ENCODE measurements at places on chromosomes 13 and 19.

DNA sequence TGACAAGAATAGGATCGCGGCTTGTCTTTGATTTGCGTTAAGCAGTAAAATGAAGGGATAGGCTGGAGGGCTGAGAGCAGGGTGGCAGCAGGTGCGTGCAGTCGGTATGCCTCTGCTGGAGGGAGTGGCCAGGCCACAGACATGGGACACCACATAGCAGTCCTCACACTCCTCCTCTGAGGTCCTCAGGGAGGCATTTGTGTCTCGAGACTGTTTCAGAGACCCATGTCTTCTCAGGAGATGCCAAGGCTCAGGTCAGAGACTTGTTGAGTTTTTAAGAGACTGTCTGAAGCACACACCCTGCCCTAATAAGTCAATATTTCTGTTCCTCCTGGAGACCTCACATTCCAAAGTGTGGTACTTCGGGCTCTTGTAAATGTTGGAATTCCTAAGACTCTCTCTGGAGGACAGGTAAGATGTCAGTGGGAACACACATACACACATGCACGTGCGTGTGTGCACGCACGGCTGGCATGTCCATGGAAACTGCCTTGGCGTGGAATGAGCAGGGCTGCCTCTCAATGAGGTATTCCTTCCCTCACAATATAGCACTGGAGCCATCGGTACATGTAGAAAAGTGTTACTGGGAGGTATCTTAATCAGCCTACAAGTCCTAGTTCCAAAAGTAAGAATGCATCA, 46.4 kb downstream of the COL4A2 start:
- no peak for DNase-seq

DNA sequence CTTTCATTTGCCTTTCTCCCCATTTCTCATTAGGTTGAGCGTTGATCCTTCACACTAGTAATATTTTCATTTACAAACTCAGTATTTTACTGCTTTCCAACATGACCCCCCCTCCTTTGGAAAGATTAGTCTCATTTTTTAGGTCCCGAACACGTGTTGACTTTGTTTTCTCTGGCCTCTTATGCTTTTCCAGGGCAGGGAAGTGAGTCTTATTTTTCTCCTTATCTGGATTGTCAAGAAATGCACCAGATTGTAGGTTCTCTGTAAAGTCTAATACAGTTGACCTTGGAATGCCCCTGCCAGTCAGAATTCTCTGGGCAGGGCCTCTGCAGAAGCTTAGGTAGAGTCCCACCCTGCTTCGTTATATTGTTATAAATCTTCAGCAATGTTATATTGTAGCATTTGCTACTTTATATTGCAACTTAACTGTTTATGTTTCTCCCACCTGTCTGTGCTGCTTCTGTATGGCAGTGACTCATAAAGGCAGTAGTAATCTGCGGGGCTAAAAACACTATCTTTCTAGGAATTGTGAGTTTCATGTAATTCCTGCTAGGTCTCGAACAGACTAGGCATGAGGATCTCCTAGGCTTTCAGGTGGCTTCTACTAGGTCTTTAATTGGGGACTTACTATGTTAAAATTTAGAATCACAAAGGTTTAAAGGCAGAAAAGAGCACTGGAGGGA, 2.0 kb downstream of the TDRD3 start:
- no peak for DNase-seq

GRCh38 chr13:32391101-32391619, 36.8 kb downstream of the N4BP2L1 start:
- no peak for DNase-seq

GRCh38 chr13:114080739-114081561, 51.5 kb downstream of the RASA3 start:
- DNase-seq = no peak

DNA sequence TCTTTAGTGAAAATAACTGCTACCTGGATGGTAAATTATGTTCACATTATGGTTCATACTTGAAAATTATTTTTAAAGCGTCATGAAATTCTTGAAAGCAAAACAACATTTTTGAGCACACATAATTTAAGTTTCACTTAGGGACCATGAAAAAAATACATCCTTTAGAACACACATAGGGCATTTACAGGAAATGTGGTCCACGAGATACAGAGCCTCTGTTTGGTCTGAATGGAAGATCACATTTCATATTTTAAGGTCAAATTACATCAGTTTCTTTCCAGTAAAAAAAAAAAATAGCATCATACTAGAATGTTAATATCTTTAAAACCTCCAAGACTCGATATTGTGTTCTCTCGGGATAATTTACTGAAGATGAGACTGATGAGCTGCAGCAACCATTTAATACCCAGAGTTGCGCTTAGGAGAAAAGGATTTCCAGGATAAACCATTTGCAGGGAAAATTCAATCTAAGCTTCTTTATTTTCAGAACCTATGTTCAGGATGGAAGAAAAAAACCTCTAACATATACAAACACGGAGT, 720.7 kb downstream of the DIAPH3 start:
- no peak for DNase-seq

DNA sequence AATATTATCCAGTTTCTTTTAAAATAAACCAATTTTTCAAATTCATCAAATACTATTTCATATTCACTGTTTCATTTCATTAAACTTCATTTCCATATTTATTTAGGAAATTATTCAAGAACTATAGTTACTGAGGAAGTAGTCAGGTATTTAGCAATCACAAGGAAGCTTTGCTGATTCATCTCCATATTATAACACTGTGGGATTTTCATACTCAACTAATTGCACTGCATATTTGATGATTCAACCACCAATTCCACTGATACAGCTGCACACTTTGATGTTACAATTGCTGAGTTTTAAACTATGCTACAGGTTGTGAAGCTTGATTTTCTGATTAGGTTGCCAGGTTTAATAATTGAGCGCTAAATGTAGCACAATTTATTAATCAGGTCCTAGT, 556.8 kb upstream of the SLITRK1 start:
- no peak for DNase-seq

GRCh38 chr13:75875450-75875849, 239.3 kb downstream of the LMO7 start:
- no peak for DNase-seq

DNA sequence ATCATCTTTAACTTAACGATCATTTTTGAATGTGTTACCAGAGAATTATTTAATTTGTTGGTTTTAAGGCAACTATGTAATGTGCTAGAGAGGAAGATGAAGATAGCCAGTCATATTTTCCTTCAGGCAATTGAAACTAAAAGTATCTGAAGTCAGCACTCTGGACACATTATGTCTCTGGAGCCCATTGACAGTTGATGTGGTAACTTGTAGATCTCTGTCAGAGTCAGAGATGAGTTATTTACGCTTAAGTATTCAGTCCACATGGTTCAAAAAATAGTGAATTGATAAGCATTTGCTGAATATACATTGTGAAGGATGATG, 2.1 kb downstream of the ZMYM2 start:
- DNase-seq = no peak

DNA sequence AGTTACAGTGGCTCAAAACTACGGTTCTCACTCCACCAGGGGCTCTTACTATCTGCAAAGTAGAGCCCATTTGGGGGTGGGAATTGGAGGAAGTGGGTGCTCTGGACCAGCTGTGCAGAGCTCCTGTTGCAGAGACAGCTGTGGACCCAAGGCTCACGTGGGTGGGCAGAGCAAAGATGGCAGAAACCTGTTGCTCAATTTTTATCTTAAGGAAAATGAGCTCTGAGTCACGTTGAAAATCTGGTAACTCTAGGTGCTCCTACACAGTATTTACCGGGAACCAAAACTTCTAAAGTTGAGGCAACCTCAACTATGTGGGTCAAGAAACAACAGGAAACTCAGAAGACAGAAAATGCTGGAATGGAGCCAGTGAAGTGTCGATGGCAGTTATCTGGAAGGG, 30.2 kb upstream of the SLC15A1 start:
- DNase-seq = no peak

DNA sequence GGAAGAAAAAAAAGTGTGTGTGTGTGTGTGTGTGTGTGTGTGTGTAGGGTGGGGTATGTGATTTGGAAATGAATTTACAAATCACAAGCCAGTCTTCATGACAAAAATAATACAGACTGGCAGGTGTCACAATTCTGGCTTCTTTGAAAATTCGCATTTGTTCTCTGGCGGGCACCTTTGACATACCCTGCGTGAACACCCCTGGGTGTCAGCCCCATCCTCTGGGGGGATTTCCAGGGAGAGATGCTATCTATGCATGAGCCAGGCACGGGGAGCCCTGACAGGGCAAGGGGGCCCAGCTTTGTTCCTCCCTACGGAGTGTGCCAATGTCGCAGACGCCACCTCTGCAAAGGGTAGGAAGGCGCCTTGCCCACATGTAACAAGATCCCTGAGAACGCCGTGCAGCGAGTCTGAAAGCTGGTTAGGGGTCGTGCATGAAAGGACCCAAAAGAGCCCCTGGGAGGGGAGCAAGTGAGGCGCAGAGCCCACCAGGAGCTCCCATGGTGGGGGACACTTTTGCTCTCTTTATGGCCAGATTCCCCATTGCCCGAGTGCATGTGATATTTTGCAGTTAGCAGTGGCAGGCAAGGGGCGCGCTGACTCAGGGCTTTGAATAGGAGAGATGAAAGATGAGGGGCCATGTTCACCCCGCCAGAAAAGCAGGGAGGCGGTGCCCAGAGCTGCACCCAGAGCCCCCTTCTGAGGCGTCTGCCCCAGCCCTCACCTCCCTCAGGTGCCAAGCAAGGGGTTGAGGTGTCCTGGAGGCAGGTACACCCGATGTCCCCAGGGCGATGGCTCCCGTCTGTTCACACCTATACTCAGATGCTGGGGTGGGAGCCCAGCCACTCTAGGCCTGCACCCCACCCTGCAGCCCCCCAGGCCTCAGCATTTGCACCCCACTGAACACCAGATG, 45.3 kb downstream of the KLF2 start:
- DNase-seq = no peak

- DNase-seq = no peak
Measured at GRCh38 chr19:6126335-6126974, 9.0 kb upstream of the ACSBG2 start.

- no peak for DNase-seq
Measured at GRCh38 chr19:46297700-46298478, 1.0 kb downstream of the HIF3A start.

GRCh38 chr13:24103782-24104372, 56.6 kb upstream of the SPATA13 start:
- no peak for DNase-seq

DNA sequence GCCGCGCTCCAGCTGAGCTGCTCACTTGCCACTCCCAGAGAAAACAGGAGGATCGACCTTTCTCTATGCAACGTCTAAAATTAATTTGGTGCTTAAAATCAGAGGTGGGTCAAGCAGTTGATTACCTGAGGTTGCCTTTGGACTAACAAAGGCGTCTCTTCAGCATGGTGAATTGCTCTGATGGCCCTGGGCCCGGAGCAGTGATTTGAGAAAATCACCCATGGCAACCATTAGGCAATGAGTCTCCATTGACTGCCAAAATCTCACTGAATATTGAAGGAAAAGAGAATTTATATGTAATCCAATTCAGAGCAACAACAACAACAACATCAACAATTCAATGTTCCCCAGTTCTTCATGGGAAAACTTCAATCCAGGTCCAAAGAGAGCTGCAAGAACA, 61.8 kb downstream of the IRS2 start:
- no peak for DNase-seq

DNA sequence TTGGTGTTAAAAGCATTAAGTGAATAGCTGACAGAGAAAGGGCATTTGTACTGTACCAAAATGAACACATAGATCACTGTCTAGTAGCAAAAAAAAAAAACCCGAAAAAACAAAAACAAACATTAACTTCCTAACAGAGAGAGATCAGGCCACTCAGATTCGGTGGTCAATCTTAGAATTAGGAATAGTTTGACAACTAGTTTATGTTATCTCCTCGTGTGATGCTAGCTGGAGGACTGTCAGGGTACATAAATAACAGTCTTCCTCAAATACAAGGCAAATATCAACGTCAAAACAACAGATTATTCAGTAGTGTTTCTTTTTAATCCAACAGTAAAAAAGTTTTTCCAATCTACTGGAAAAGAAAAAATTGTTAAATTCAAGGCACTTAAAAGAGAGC, 1.7 kb downstream of the ZMYM5 start:
- DNase-seq = no peak

GRCh38 chr13:63005625-63006024, 1590.0 kb upstream of the PCDH20 start:
- no peak for DNase-seq

DNA sequence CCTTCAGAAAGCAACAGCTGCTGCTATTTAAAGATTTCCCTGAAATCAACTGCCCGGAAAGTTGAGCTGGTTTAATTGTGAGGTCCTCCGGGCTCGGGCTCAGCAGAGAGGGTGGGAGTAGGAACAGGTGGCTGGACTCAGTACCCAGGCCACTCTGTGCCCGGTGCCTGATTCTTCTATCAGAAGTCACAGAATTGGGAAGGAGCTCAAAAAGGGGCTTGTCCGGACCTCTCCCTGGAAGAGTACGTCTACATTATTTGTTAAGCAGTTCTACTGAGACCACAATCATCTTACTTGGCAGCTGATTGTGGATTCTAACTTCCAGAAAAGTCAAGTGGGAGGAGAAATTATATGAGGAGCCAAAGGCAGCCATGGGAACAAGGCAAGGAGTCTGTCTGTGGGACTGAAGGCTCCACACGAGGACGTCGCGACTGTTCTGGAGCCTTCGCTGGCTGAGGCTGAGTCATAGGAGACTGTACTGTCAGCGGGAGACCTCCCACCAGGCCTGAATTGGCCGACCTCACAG, 91.7 kb upstream of the ANKRD10 start:
- no peak for DNase-seq

DNA sequence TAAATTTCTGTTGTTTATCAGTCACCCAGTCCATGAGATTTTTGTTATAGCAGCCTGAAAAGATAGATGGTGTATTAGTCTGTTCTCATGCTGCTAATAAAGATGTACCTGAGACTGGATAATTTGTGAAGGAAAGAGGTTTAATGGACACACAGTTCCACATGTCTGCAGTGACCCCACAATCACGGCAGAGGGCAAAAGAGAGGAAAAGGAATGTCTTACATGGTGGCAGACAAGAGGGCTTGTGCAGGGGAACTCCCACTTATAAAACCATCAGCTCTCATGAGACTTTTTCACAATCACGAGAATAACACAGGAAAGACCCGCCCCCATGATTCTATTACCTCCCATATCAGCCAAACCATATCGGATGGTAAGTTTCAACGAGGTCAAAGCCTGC, 309.2 kb downstream of the LIG4 start:
- no peak for DNase-seq

GRCh38 chr13:98299235-98299965, 122.3 kb upstream of the RNF113B start:
- no peak for DNase-seq

DNA sequence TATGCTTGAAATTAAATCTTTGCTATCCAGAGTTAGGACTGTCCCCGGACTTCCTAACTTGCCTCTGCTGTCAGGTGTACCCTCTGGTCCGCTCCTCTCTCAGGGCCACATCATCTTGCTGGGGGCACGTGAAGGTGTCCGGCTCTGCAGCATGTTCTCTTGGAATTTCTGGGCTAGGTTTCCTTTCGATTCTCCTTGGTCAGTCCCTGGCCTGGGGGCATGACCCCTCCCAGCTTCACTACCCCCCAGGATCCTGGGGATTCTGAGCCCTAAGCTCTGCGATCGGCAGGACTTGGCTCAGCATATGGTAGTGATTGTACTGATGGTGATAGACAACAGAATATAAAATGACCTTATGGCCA, 5.1 kb upstream of the GPI start:
- no peak for DNase-seq

GRCh38 chr13:102132777-102133295, 269.0 kb downstream of the FGF14 start:
- no peak for DNase-seq

Data from NCI-H187 treated with DMSO at 0.1 percent for 48 hours (cell line).